ENCODE measurements at places on chromosomes 12 and 14. TPM values are rescaled to one million over a fixed set of nuclear protein-coding genes. Genes with fewer than 3 reads are reported as not detected.

GRCh38 chr12:29709496-29710040 lies 74.2 kb downstream of the TMTC1 start:
- no peak for DNase-seq

- DNase-seq, result no peak
Observed at GRCh38 chr14:69049675-69050074, 70.6 kb upstream of the ACTN1 start.

DNA sequence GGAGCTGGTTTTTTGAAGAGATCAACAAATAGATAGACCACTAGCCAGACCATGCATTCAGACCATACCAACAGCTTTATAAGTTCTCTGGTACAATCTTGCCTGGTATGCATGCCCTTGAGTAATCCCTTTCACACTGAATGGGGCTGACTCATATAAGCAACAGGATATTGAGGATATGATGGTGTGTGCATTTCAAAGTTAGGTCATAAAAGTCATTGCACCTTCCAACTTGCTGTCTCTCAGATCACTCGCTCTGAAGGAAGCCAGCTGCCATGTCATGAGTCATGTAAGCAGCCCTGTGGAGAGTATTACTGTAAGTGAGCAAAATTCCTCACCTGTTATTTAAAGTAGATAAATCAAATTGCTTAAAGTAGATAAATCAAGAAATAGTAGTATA lies 45.0 kb upstream of the OR6J1 start:
- no peak for DNase-seq

GRCh38 chr14:68788996-68789820 lies 3.7 kb downstream of the ZFP36L1 start:
- DNase-seq, result peak; percentile 88

Gene SRSF5
- polyA plus RNA-seq, result 1,482 TPM

Gene USP5
- polyA plus RNA-seq, result 35.1 TPM

Gene BHLHE41
- polyA plus RNA-seq, result 1.7 TPM

Measured in B cell (primary cell).